Effector CD4-positive, alpha-beta T cell (primary cell): ENCODE measurements at places on chromosomes 5 and 9.

DNA sequence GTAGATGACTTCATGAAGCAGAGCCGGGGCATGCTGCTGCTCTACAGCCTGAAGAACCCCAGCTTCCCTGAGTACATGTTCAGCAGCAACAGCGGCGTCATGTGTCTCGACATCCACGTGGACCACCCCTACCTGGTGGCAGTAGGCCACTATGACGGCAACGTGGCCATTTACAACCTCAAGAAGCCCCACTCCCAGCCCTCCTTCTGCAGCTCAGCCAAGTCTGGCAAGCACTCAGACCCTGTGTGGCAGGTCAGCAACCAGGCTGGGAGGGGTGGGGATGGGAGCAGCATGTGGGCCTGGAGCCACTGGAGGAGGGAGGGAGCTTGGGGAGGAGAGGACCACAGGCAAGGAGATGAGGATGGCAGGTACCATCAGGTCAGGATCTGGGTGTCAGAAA, 16.2 kb downstream of the ENHO start:
- DNase-seq, result no peak

DNA sequence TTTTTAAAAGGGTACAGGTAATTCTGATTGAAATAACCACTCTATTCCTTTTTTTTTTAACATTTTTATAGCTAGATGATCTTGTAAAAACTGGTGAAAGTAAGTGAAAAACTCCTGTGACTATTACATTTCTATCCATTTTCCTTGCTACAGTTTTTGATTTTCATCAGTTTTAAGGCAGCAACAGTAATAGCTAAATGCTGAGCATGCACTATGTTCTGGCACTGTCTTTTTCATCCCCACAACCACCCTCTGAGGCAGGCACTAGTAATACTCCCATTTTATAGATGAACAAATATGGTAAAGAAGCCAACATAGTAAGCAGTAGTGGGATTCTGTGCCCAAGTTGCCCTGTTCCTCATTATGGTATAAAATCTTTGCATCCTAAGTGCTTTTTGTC, 113.0 kb upstream of the IL7R start:
- no peak for DNase-seq

DNA sequence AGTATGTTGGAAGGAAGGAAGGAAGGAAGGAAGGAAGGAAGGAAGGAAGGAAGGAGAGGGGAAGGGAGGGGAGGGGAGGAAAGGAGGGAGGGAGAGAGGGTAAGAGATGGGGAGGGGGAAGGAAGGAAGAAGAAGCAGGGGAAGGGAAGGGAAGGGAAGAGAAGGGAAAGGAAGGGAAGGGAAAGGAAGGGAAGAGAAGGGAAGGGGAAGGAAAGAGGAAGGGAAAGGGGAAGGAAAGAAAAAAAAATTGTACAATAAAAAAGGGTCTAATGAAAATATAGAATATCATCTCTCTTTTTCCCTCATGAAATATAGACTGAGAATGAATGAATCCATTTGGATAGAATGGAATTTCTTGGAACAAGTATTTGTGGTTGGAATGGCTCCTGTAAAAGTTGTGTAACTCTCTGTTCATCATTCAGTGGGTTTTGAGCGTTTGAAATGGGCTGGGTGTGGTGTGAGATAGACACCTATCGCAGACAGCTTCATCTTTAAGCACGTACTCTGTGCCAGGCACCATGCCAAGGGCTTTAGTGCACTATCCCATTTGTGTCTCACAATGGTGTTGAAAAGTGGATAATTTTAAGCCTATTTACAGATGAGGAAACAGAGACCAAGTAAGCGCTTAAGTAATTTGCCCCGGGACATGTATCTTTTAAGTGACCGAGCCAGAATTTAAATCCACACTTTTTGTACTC, 11.6 kb upstream of the PAPPA start:
- DNase-seq, result no peak

DNA sequence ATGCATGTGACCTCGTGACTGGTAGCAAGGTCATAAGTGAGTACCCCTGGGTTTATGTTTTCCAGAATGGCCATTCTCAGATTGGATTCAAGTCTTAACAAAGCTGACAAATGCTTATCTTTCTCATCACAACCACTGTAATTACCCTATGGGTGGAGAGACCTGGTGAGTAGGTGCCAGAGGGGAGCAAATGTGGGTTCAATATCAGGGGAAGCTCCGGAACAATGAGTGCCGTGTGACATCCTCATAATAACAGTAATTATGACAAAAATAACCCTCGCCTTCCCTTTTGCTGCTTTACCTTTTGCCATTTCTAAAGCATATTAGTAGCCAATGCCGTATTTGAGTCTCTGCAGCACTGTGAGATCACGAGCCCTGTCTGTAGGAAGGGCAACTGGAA, 95.9 kb downstream of the NSG2 start:
- DNase-seq, result no peak

GRCh38 chr5:50710838-50711237, 44.4 kb downstream of the PARP8 start:
- no peak for DNase-seq

DNA sequence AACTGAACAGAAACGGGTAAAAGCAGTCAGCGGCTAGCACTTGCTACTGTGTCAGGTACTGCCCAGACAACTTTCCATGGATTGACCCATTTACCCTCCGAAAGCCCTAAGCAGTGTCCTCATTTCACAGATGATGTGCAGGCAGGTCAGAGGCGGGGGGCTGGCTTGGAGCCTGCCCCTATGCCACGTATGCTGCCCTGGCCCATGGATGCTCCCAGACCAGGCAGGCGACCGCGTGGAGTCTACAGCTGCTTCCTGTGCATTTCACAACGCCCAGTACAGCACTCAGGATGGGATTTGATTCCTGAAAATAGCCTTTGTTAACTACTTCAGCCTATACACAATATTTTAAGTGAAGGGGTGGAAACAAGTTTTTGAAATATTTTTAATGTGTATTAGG, 202.9 kb downstream of the NXNL2 start:
- no peak for DNase-seq

DNA sequence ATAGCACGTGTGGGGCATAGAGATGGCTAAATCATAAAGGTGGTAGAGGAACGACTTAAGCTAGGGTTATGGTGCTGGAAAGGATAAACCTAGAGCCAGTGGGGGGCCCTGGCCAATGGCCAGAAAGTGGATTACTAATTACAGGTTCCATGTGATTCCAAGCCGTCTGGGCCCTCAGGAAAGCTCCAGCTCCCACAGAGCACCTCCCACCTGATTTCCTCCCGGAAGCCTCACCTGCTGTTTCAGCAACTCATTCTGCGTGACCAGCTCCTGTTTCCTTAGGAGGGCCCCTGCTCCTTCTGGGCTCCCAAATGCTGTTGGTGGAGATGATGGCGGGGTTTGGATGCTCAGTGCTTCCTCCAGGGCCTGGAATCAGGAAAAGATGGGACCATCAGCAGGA, 16.2 kb downstream of the GPX3 start:
- DNase-seq, result no peak

GRCh38 chr5:151624476-151624875, 33.3 kb upstream of the FAT2 start:
- no peak for DNase-seq

DNA sequence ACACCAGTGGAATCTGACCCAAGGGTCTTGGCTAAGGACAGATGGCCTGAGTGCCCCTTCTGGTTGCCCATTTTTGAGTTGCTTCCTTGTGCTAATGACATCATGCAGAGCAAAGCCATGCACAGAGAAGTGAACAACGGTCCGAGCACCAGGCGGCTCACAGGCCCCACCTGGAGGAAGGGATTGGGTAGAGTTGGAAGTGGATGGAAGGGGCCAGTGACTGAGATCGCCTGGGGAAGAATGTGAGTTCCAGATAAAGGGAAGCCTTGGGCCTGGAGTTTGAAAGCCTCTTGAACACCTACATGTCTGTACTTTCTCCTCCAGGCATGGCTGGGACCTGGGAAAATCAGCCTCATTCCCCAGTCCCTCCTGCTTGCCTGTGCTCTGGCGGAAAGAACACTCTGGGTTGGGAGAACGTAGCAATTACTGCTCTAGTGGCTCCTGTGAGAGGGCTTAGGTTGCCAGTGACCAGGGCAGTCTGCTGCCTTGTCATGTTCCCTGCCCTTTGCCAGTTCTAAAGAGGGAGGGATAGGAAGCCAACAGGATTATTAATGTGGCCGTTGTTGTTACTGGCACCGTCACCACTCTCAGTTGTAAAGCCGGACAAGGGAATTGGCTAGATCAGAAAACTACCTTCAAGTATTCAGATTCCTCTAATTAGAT, 62.5 kb upstream of the PTPN3 start:
- no peak for DNase-seq

DNA sequence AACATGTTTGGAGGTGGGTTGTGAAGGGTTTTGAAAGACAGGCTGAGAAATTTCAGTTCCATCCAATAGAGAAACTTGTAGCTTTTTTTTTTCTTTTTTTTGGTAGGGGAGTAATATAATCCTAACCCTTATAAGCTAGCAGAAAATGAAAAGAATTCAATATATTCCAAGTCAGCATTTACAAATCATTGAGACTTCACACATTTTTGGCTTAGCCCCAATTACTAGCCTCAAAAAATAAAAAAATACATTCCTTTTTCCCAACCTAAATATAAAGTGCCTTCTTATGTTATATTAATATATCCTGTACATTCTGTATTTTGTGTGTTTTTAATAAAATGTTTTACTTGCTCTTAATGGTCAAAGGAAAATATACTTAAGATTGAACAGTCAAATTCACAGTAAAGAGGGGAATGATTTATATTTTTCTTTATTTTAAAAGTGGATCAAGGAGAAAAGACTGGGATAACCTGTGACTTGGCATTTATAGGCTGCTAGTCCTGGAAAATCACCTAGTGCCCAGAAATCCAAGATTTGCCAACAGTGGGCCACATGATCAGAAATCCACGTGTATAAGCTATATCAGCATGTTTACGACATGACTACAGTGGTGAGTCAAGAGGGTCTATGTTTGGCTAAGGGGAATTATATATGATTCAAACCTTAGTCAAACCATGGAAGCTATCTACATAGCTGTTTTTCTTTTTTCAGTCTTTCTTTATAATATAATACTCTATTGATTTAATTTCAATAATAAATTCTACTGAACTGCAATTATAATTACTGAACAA, 14.5 kb downstream of the HACD4 start:
- DNase-seq, result no peak

- DNase-seq, result no peak
Observed at GRCh38 chr9:104009826-104010225, 84.3 kb upstream of the SMC2 start.

GRCh38 chr5:56641635-56642260, 173.6 kb upstream of the MAP3K1 start:
- DNase-seq, result no peak

GRCh38 chr9:616694-617093, 224.8 kb upstream of the DMRT1 start:
- DNase-seq, result no peak

DNA sequence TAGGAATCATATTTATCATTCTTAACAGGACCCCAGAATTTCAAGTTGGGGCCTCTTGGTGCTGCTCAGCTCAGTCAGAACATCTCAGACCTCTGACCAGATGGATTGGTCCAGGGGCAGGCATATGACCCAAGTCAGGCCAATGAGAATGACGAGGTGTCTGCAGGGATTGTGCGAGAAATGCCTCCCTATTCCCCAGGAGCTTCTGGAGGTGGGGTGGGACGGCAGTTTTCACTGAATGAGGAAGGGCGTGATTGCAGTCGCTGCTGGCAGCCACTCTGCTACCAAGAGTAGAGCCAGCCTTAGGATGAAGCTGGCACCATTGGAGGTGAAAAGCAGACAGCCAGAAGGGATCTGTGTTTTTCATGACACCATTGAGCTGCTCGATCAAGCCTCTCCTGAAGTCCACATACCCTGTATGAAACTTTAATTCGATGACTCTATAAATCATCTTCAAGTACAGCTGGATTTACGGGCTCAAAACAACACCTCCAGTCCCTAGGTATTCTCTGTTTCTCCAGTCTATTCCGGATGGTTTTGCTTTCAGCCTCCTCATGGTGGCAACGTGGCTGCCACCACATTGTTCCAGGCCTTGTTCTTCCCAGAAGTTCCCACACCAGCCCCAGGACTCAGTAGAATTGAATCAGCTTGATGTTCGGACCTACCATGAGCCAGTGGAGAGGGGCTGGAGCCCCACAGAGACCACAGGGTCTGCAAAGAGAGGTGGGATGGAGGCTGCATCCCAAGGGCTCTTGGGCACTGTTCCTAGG, 70.2 kb upstream of the ADAMTS2 start:
- no peak for DNase-seq

GRCh38 chr5:116370886-116371285, 203.7 kb downstream of the SEMA6A start:
- no peak for DNase-seq

- DNase-seq, result no peak
Observed at GRCh38 chr5:133526368-133526767, 86.0 kb downstream of the FSTL4 start.

DNA sequence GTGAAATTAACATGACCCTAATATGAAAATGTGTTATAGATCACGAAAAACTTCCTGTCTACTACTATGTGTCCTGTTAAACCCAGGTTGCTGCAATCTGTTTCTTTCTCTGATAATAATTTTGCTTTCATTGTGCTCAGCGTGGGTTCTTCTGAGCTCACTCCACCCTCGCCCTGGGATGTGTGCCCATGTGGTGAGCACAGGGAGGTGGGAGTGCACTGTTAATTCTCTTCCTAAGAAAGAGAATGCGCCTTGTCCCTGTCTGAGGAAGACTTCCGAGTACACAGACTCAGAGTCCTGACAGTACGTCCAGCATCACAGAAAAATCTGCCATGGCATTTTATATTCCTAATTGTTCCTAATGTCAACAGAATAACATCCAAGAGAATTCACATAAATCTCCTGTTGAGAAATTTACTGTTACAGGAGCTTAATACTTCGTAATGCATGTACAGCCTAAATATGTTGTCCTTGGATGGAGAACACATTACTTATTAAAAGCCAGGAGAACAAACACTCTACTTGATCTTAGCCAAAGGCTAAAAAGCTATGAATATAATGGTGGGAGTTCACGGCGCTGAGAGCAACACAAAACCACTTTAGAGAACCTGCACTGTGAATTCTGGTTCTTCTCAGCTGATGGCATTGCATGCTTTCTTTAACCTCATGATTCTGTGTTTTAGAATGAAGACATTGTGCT, 102.6 kb downstream of the PDE4D start:
- DNase-seq, result no peak

GRCh38 chr9:127053960-127054359, 68.5 kb downstream of the ANGPTL2 start:
- DNase-seq, result no peak

- DNase-seq, result no peak
Observed at GRCh38 chr5:159017786-159018185, 81.9 kb downstream of the EBF1 start.
